ENCODE measurements at places on chromosomes 2 and 18.
A peak's percentile ranks its signal among the peaks of the same experiment; 100 is the strongest.

GRCh38 chr2:181304011-181304844 lies 153.0 kb upstream of the ITGA4 start:
- no peak for DNase-seq

DNA sequence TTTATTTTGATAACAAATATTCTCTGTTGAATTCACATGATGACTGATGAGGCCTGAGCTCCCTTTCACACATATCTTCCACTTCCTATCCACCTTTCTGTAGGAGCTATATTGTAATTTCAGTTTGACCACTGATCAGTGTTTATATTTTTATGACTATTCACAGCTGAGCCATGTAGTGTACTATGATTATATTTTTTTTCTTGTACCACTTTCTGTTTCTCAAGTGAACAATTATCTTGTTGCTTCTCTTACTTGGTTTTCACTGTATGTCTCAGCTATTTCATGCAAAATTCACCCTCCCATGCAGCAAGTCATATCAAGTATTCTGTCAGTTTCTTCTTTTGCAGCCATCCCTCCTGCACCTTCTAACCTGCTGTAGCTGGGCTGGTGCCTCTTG lies 78.4 kb downstream of the TMEM247 start:
- no peak for DNase-seq

GRCh38 chr2:20148923-20149702 lies 75.8 kb downstream of the SDC1 start:
- DNase-seq: no peak

DNA sequence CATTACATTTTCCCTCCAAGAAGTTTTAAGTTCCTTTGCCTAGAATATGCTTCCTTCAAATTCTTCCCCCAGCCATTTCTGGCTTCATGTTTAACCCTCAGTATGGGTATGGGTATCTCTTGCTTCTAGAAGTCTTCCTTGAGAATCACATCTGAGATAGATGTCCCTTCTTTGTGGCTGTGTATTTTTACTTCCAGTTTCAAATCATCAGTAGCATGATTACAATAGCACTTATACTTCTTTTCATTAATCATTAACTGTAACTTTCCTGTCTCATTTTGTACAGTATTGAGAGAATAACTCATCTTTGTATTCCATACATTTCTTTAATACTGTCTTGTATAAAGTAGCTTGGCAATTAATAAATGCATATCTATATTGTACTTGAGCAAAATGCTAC lies 17.3 kb upstream of the PDE1A start:
- no peak for DNase-seq

DNA sequence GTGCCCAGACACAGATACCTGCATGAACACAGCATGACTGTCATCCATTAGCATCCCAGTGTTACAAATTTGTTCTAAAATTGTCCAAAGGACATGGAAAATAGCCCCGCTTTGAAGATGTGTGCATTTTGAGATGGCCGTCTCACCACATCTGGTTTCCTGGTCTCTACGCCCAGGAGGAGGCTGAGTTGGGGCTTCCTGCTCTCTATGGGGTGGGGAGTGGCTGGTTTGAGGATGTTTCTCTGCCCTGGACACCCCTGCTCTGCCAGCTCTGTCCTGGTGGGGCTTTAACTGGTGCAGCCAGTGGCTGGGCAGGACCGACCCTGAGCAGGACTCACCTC lies 74.6 kb upstream of the SMAD7 start:
- DNase-seq: no peak

- no peak for DNase-seq
Measured at GRCh38 chr18:40415176-40415791, 1539.8 kb upstream of the PIK3C3 start.

GRCh38 chr2:238684362-238685326 lies 163.2 kb upstream of the TWIST2 start:
- peak; percentile 94 for DNase-seq

GRCh38 chr2:171158790-171159371 lies 1.8 kb downstream of the TLK1 start:
- DNase-seq: no peak

DNA sequence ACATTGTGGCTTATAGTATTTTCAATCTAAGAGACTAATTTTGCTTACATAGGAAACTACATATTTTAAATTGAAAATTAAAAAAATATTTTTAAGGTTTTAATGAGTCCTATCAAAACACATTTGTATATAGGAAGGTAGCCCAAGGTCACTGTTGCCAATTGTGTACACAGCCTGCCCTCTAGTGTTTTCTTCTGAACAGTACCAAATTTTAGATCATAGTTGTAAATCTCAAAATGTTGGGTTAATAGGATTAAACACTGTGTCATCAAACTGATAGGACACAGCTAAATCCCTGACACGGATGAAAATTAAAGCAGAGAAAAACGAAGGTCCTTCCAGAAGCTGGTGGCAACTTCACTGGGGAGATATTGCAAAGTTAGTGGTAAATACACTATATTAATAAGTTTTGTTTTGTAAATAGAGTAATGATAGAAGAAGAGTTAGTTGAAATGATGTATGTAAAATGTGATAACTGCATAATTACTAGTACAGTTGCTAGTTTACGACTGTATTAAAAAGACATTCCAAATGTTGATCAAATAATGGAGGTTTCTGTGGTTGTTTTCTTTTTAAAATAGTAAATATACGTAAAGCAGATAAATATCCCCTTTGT lies 19.7 kb downstream of the CLUL1 start:
- DNase-seq: no peak

GRCh38 chr2:217954469-217954868 lies 48.3 kb downstream of the TNS1 start:
- no peak for DNase-seq

GRCh38 chr2:122206101-122206500 lies 450.6 kb downstream of the TSN start:
- DNase-seq: no peak

DNA sequence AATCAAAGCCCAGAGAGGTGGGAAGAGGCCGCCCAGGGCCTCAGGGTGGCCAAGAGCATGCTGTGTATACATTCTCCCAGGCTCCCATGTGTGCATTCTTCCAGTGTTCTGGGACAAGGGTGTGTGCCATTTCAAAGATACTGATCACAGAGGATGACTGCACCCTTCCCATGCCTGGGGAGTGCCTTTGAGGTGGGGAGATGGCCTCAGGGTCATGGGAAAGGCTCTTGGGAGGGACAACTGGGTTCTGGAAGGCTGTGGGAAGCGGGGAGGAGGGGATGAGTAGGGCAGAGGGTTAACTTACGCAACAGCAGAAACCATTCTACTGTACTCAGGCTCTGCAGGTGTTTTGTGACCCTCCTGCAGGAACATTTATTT lies 40.9 kb downstream of the KLHL29 start:
- no peak for DNase-seq

DNA sequence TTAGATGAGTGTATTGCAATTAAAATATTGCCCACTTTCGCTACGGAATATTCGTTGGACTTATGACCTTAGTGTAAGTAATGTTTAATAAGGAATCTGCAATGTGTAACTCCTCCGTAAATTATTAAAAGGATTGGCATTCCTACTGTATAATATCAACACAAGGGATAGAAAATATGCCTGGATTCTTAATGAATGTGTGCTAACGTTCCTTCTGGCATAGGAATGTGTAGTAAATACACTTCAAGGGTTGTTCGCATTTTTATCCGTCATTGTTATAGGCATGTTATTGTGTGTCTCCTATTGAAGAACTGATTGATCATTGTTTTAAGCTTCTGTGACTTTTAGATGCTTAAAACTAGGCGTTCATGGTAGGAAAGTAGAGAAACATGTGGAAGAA lies 134.5 kb downstream of the NEDD4L start:
- DNase-seq: peak; percentile 8

- DNase-seq: no peak
Measured at GRCh38 chr2:69939722-69940121, 21.7 kb downstream of the ASPRV1 start.

- DNase-seq: no peak
Measured at GRCh38 chr2:202311823-202312388, 46.3 kb downstream of the NOP58 start.

- DNase-seq: no peak
Measured at GRCh38 chr2:12770300-12770968, 53.7 kb downstream of the TRIB2 start.

- no peak for DNase-seq
Measured at GRCh38 chr2:147663153-147663961, 181.5 kb upstream of the ACVR2A start.

DNA sequence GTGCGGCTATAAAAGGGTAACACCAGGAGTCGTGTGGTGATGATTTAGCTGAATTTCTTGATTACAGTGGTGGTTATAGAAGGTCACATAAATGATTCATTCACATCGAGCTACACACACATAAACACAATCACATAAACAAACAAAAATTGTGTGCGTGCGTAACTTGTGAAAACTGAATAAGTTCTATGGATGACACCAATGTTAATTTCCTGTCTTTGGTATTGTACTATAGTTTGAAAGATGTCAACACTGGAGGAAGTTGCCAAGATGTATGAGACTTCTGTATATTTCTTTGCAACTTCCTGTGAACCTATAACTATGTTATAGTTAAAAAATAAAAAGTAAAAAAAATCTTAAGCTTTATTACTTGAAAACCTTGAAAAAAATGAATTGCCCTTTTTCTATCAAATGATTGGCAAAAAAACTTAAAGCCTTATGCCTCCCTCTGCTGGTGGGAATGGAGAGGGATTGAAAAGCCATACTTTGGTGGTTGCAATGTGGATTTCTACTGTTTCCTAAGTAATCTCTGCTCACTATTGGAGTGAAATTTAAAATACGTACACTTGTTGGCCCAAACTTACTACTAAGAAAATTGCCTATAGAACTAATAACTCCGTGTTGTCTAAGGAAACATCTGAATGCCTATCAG lies 227.7 kb downstream of the RPIA start:
- no peak for DNase-seq

DNA sequence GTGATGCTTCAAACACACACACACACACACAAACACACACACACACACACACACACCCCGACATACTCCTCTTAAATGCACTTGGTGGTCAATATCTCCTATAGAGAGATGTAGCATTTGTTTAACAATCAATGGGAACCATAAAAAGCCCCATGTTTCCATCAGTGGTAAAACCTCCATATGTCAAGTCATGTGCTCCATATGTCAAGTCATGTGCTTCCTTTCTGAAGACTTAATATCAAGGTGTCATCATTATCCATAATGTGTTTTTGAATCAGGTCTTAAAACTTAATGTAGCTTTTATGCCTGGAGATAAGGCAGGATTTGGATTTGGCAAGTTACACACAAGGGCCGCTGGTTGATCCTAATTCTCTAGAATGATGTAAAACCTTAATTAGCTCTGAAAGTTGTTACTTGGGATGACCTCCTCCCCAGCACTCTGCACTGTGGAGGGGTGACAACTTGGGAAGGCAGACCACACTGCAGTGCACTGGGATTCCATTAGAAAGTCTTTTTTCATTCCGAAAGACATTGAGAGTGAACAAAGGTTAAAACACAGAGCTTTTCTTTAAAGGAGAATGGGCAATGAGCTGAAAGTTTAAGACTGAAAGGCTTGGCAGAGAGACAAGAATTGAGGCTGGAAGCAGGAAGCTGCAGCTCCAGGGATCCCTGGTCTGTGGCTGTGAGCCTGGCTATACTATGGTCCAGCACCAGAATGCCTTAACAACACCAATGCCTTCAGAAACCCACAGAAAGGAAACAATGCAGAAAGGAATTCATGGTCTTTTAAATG lies 26.4 kb downstream of the ALK start:
- no peak for DNase-seq

GRCh38 chr2:182014284-182014683 lies 28.6 kb downstream of the PPP1R1C start:
- no peak for DNase-seq

GRCh38 chr2:142588269-142588668 lies 289.2 kb upstream of the KYNU start:
- DNase-seq: no peak

GRCh38 chr18:45408218-45408617 lies 207.1 kb upstream of the SLC14A2 start:
- no peak for DNase-seq

GRCh38 chr2:96930351-96931010 lies 55.9 kb downstream of the FAM178B start:
- no peak for DNase-seq

- DNase-seq: no peak
Measured at GRCh38 chr2:28896906-28897305, 2.4 kb downstream of the WDR43 start.

- DNase-seq: peak; percentile 78
Measured at GRCh38 chr2:45993476-45993991, 303.7 kb upstream of the EPAS1 start.

- DNase-seq: no peak
Measured at GRCh38 chr2:75707901-75708300, 2.8 kb downstream of the GCFC2 start.

- DNase-seq: no peak
Measured at GRCh38 chr2:238173692-238174091, 14.9 kb downstream of the ERFE start.

GRCh38 chr18:433298-433697 lies 67.2 kb downstream of the COLEC12 start:
- DNase-seq: no peak

- no peak for DNase-seq
Measured at GRCh38 chr2:240252872-240253511, 112.5 kb upstream of the OTOS start.

DNA sequence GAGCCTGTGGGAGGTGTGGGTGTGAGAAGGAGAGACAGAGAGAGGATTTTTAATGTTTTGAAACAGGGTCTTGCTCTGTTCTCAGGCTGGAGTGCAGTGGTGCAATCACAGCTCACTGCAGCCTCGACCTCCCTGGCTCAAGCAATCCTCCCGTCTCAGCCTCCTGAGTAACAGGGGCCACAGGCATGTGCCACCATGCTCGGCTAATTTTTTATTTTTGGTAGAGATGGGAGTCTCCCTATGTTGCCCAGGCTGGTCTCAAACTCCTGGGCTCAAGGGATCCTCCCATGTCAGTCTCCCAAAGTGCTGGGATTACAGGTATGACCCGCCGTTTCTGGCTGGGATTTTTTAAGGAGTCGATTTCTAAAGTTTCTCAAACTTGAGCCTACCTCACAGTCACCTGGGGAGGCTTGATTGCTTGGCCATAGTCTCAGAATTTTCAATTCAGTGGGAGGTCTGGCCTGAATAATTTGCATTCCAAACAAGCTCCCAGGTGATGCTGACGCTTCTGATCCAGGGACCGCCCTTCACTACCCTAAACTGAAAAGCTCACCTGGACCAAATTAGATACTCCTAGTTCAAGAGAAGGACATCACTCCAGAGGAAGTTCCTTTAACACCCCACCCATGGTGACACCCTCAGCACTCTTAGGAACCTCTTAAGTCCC lies 70.8 kb upstream of the SLC1A4 start:
- DNase-seq: no peak

GRCh38 chr18:23718731-23719130 lies 29.5 kb downstream of the LAMA3 start:
- DNase-seq: no peak

GRCh38 chr2:24771764-24772586 lies 21.2 kb downstream of the PTRHD1 start:
- no peak for DNase-seq

DNA sequence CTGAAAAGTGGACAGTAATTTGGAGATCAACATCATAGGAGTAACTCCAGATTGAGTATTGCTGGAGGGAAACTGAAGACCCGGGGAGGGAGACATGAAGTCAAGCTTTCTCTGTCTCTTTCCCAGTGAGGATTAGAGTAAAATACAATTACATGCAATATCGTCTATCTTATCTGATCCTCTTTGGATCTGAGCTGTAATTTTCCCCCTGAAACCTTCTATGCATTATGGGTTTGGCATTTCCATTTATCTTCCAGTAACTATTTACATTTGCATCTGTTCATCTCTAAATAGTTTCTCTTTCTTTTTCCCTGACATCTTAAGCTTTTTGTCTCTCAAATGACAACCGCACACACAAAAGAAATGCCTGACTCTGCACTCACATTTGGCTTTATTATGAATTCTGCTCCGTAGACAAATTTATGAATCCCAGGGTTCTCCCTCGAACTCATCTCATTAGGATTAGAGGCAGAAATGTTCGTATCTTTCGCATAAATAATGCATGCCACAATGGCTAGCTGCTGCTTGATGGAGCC lies 113.1 kb downstream of the SPP2 start:
- DNase-seq: no peak

Measured in AG04450 (cell line).